ENCODE measurements at places on chromosomes 1 and 21.

DNA sequence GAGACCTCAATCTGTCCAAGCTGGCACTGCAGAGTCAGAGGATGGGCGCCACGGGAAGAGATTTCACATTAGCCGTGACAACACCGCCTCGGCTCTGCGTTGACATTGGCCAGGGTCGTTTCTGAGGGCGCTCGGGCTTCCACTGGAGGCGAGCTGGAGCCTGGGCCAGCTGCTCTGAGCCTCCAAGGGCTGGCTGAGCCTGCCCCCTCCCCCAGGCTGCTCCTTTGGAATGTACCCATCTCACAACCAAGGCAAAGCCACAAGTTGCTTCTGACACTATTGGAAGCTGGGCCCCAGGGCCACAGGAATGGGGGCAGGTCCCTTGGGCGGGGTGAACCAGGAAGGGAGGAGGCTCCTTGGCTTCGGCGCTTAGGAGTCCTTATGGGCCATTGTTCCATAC lies 12.7 kb downstream of the GPR3 start:
- no peak for DNase-seq

GRCh38 chr1:78348496-78349284 lies 142.1 kb upstream of the PTGFR start:
- no peak for DNase-seq

DNA sequence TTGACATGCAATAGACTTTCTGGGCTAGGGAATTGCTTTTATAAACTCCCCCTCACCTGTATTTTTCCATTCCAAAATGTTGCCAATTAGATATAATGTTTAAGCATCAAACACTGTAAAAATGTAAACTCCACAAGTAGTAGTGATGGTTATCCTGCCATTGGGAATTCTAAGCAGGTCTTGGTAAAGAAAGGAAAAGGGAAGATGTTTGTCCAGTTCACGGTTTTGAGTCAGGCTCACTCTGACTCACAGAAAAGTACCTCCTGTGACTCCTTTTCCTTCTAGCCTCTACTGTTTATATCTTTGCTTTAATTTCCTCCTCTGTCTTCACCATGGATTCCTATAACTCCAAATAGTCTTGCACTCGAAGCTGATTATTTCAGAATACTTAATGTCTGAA lies 19.0 kb upstream of the PTPN14 start:
- DNase-seq, result no peak

GRCh38 chr1:241485554-241485992 lies 34.0 kb downstream of the FH start:
- no peak for DNase-seq

GRCh38 chr1:32485554-32486255 lies 20.8 kb downstream of the ZBTB8B start:
- no peak for DNase-seq

DNA sequence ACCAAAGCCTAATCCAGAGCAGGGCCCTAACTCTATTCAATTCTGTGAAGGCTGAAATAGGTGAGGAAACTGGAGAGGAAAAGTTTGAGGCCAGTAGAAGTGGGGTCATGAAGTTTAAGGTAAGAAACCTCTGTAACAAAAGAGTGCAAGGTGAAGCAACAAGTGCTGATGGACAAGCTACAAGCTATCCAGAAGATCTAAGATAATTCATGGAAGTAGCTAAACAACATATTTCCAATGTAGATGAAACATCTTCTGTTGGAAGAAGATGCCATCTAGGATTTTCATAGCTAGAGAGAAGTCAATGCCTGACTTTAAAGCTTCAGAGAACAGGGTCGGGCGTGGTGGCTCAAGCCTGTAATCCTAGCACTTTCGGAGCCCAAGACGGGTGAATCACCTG lies 217.6 kb downstream of the GREM2 start:
- DNase-seq, result no peak

- no peak for DNase-seq
Measured at GRCh38 chr1:8574985-8575384, 242.5 kb downstream of the RERE start.

DNA sequence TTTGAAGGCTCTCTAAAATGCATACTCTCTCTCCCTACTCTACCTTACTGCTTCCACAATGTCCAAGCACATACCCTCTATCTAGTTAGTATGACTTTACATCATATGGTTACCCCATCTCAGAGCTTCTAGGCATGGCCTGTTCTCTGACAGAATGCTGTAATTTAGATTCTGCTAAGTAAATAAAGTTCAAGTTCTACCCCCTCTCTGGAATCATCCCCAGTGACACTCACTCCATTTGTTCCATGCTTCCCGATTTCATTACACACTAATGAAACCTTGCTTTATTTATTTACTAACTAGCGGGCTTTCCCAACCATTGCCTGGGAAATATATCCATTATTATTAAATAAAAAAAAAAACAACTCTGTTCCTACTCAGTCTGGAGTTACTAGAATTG lies 7.3 kb downstream of the CRYZL1 start:
- no peak for DNase-seq

GRCh38 chr1:205261946-205262691 lies 34.4 kb downstream of the TMCC2 start:
- DNase-seq, result no peak

All from upper lobe of right lung (tissue), 1 donor.